Activated CD4-positive, alpha-beta T cell treated with anti-CD3 and anti-CD28 coated beads, Interleukin-2, amount 50 U/mL, for 16 hours (primary cell): ENCODE measurements at places on chromosomes 16 and 17.

DNA sequence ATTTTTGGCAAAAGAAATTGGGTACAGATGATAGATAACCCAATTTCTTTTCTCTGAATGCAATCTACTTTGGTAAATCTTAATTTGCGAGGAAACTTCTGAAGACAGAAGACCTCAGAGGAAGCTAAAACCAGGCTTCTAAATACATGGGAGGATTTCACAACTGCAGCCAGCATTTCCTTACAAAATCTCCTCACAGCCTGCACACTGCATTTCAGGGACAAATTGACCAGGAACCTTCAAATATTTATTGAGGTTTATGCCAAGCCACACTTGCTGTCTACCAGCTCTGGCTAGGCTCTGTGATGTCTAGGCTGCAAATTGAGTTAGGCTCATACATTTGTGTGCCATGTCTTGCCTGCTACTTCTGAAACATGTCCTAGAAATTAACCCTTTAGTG is 167.3 kb upstream of the CDH5 start:
- no peak for DNase-seq

DNA sequence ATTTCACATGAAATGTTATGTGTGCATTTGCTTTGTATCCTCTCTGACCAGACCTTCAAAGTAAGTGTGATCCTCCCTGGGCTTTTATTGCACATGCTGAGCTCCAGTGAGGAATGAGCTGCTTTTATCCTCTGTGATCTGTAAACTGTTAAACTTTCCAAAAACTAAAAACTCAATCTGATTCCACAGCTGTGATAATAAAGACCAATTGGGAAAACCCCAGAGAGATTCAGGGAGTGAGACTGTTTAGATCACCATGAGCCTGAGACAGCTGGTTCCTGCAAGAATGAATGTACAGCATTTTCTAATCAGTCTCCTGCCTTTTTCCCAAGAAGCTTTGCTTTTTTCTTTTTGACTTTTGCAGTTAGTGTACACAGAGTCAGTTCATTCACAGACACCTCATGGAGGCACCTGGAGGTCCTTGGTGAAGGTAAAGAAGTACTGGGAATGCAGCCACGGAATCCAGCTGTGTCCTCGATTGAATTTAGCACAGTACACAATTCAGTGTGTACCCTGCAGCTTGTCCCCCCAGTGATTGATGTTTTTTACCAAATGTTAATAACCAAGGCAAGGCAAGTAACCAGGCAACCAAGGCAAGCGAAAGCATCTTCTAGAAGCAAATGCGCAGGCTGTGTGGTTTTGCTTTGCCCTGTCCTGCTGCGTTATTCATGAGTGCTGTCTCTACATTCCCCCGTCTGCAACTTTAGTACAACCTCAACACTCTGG is 182.6 kb downstream of the LGALS9B start:
- no peak for DNase-seq

GRCh38 chr16:81688182-81688581 is 90.9 kb upstream of the PLCG2 start:
- DNase-seq: no peak

DNA sequence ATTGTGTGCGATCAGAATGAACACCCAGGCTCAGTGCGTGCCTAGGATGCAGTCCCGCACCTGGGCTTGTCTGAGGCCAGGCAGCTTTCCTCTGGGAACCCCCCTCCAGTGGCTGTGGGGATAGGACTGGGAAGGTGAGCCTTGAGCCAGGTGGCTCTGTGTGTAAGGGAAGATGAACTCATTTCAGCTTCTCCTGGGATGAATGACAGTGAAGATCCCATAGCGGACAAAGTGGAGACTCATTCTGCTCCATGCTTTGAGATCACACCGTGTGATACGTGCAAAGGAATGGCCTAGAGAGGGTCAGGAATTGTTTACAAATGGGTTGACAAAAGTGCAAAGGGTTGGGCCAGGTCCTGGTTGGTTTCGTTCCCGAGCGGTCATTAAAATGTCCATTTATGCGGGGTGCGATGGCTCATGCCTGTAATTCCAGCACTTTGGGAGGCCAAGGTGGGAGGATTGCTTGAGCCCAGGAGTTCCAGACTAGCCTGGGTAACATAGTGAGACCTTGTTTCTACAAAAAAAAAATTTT is 15.8 kb downstream of the GPRC5C start:
- DNase-seq: no peak

GRCh38 chr17:33511670-33512069 is 218.6 kb upstream of the ASIC2 start:
- peak; percentile 20 for DNase-seq

DNA sequence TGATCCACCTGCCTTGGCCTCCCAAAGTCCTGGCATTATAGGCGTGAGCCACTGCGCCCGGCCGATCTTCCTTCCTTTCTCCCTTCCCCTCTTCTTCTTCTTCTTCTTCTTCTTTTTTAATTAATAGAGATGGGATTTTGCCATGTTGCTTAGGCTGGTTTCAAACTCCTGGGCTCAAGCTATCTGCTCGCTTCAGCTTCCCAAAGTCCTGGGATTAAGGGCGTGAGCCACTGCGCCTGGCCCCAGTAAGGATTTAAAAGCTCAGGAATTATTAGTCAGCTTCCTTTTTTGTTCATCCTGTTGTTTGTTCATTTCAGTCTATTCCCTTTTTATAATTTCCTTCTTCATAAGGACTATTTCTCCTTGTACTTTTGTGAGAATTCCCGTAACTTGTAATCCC is 32.7 kb upstream of the LRRC37A start:
- no peak for DNase-seq

DNA sequence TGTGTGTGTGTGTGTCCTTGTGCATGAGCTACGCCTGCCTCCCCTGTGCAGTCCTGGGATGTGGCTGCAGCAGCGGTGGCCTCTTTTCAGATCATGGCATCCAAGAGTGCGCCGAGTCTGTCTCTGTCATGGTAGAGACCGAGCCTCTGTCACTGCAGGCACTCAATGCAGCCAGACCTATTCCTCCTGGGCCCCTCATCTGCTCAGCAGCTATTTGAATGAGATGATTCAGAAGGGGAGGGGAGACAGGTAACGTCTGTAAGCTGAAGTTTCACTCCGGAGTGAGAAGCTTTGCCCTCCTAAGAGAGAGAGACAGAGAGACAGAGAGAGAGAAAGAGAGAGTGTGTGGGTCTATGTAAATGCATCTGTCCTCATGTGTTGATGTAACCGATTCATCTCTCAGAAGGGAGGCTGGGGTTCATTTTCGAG is 22.5 kb downstream of the STAT5A start:
- DNase-seq: peak; percentile 46

DNA sequence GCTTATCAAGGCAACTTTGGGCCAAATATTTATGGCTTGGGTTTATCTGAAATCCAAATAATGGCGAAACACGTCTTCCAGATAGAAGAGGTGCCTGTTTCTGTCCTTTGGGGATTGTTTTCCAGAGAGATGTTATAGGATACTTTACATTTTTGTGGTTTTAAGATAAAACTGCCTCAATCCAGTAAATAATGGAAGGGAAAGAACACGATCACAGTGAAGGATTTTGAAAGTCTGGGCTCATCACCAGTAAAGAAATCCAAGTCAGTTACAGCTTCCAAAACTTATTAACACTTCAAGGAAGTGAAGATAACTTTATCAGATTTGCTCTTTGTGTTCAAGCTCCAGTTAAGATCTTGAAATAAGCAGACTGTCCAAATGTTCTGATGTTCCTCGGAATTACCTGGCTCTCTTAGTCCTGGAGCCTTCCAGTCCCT is 30.1 kb downstream of the DNAH2 start:
- DNase-seq: no peak

- no peak for DNase-seq
These were observed 89.8 kb downstream of the PMP22 start for GRCh38 chr17:15175356-15175755.

DNA sequence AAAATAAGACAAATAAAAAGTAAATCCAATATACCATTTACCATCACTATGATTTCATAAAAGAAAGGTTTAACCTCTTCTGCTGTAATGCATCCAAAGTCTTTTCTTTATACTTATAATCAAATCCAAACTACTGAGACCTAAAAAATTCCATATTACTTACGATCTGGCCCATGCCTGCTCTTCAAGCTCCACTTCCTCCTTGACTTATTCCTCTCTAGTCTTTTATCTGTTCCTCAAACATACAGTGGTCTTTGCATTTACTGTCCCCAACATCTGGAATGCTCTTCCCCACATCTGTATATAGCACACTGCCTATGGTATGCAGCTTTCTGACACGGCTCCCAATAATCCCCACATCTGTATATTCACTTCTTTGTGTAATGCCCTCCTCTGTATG is 33.8 kb downstream of the PCTP start:
- DNase-seq: no peak

GRCh38 chr17:46777943-46778915 is 40.3 kb downstream of the WNT3 start:
- no peak for DNase-seq

DNA sequence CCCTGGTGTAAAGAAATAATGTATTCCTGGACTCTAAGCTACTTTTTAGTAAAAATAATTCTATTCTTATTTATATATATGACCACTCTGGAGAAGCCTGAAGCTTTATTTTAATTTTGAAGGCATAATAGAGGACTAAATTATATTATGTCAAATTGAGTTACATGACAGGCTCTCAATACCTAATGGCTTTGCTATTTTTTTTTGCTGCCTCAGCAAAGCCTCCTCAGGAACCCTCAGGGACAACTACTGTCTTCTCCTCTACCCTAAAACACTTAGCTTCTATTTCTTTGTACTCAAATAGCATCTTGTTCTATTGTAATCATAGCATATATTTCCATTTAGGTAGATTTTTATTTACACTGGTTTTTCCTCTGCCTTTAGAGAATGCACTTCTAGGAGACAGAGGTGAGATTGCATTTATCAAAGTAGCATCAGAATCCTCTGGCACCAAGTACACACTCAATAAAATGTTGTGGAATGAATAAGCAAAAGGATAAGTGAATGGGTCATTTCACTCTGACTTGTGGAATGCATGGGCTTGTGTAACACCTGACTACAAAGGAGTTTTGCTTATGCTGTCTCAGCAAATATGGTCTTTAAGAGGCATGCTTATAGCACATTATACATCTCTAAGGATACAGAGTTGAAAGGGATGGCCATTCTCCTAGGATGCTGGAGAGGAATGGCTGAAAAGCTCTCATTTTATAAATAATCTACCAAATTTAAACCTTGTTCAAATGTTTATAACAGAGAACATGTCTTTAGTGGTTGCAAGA is 605.2 kb downstream of the KCNJ2 start:
- no peak for DNase-seq

DNA sequence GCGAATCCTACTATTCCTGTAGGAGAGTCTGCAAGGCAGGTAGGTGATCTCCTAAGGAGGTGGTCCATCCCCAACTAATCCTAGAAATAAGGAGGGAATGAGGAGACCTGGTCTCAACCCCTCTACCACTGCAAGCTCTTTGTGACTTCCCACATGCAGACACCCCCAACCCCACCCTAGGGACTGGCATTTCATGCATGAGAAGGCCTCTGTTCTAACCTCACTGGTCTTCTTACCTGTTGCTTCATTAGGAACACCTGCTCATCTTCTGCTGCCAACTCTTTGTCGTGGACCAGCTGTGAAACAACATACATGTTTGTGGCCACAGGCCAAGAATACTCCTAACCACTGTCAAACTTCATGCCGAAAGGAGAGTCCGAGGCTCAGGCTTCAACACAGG is 22.6 kb downstream of the DYNC1LI2 start:
- no peak for DNase-seq

DNA sequence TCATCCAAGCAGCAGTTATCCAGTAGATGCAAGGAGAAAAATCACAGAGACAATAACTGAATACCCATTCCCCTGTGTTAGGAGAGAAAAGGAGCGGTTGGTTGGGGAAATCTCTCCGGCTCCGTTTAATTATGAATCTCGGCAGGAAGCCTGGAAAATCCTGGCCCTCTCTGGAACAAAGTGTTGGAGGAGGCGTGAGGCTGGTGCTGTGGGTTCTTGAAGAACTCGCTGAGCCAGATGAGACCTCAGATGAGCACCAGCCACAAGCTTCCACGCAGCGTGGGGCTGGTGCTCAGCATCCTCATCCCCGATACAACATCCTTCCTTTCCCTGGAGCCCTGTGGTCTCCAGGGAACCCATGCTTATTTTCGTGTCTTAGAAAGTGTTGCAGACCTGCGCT is 39.7 kb downstream of the CACNG4 start:
- DNase-seq: no peak

DNA sequence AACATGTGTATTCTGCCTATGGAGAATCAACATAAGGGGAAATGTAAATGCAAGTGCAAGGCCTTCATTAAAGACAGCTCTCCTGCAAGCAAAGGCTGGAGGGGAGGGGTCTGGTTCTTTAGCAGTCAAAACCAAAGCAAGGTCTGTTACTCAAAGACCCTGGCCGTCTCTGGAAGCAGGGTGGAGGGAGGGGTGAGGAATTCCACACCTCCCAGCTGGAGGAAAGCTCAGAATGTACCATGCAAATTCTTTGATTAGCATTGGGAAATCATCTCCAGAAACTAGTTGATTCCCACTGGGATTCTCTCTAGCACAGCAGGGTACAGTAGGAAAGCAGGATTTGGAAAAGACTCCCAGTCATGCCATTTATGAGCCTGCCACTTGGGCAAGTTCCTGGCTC is 77.3 kb upstream of the ASIC2 start:
- no peak for DNase-seq

GRCh38 chr16:63185235-63185780 is 1149.1 kb upstream of the CDH8 start:
- no peak for DNase-seq

DNA sequence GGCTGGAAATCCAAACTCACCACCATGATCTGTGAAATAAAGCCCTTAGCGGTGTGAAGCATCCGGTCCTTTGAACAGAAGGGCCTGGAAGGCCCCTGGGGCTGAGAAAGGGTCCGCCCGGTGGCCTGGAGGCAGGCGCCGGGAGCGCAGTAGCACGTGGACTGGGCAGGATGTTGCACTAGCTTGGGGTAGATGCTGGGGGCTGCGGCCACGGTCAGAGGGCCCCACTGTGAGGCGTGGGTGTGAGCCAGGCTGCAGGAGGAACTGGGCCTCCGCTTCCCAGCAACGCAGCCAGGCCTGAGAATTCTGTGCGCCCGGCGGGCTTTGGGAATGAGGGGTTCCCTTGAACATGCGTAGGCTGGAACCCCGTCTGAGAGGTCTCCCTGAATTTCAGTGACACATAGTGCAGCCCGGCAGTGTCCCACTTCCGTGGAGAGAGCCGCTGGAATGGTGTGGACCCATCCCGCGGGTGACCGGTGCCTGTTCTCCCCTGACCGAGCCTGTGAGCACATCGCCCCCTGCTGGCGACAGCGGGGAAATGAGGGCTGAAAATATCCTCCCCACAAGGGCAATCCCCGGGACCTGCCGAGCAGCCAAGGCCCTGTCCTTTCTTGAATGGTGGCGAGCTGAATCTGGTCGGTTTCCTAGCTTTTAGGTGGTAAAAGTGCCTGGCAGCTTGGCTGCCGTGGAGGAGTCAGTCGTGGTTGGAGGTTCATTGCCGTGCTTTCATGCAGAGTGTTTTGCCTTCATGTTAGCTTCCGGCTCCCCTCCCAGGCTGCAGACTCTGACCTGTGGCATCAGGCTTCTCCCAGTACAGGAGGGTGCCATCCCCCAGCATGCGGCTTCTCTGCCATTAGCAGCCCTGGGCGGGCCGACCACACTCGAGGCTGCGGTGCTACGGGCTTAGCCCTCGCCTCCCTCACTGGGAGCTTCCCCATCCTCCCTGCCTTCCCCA is 43.8 kb downstream of the DNAJA2 start:
- peak; percentile 77 for DNase-seq

GRCh38 chr16:86496929-86497461 is 13.3 kb upstream of the FOXF1 start:
- DNase-seq: no peak
